ENCODE measurements at places on chromosomes 2 and 18.

- H3K27ac ChIP-seq, result no peak overlapping the region
- no peak overlapping the region for H3K4me3 ChIP-seq
- H3K36me3 ChIP-seq, result no peaks in the 10 kb centered on the region
- peaks cover 2% of the 10 kb centered on the region for H3K27me3 ChIP-seq
Observed at GRCh38 chr2:137910641-137911040, 53.6 kb upstream of the HNMT start.

DNA sequence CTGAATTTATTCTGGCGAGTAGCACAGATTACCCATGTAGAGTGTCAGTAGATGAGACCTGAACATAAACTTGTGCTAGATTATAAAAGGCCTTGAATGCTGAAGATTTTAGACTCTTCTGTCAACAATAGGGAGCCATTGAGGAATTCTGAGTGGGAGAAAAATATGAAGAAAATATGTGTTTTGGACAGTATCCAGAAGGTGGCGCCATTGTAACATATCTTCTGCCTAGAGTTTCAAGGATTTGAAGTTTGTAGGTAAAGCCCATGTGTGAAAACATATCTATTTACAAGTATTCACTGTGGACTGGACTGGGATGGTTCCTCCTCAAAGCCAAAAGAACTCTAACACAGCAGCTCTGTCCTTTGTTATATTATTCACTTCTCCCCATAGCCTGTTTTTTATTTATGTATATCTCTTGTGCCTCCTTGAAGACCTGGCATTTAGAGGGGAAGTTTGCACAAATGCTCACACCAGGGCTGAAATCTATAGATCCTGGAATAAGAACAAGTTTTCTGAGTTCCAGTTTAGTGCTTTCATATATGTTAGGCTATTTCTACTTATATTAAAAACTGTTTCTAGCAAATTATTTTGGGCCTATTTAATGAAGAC lies 124.9 kb downstream of the RDH14 start:
- no peak for DNase-seq
- no peaks in the 10 kb centered on the region for H3K4me1 ChIP-seq
- H3K36me3 ChIP-seq, result no peaks in the 10 kb centered on the region
- H3K27me3 ChIP-seq, result peaks cover 3% of the 10 kb centered on the region
- H3K4me3 ChIP-seq, result no peak overlapping the region

DNA sequence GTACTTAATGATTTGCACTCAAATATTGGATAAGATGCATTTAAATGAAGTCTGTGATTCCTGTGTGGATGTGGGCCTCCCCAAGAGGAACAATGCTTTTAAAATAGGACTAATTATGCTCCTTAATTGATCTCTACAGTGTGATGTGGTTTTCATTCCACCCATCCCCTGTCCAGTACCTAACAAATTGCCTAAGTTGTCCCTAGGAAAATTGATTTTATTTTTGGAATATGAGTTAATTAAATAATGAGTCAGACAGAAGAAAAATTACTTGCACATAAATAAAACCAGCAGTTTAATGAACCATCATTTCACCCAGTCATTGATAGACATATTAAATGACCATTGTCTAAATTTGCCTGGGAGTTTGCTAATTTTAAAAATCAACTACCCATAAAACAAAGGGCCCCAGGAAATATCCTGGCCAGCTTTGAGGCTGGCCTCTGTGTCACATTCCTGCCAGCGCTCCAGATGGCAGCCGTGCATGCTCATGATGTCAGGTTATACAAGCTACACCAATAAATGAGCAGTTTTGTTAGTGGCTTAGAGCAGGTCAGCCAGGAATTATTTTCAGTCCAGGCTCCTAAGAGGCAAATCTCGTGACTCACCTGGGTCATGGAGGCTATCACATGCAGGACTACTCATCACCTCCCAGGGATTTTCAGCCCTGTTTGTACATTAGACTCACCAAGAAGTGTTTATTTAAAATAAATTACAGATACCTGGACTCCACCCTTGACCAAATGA lies 31.9 kb downstream of the ABHD3 start:
- no peaks in the 10 kb centered on the region for H3K27me3 ChIP-seq
- DNase-seq, result no peak
- peaks cover 15% of the 10 kb centered on the region for H3K36me3 ChIP-seq

DNA sequence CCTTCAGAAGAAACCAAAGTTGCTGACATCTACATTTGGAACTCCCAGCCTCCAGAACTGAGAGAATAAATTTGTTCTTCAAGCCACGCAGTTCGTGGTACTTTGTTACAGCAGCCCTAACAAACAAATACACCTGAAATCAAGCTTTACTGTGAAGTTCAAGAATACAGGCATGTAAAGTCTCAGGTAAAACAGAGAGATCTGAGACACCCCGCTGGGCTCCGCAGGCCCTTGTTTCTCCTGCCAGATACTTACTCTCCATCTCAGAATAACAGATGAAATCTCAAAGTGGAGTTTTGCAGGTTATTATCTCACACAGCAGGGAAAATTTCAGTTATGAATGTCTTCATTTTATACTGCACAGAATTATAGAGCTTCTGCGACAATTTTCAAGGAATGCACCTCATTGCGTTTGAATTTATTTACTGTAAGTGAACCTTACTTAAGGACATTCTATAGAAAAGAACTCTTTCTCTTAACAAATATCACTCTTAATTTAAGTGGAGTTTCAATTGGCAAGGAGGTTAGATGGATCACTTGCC lies 492.4 kb upstream of the LRATD1 start:
- no peak for DNase-seq
- H3K27me3 ChIP-seq, result no peaks in the 10 kb centered on the region
- no peak overlapping the region for H3K27ac ChIP-seq
- H3K4me3 ChIP-seq, result no peak overlapping the region
- no peaks in the 10 kb centered on the region for H3K4me1 ChIP-seq

- H3K36me3 ChIP-seq, result no peaks in the 10 kb centered on the region
- H3K4me1 ChIP-seq, result no peaks in the 10 kb centered on the region
- no peaks in the 10 kb centered on the region for H3K27me3 ChIP-seq
Observed at GRCh38 chr2:118994172-118994700, 52.2 kb downstream of the MARCO start.

GRCh38 chr2:170576296-170576695 lies 138.8 kb upstream of the SP5 start:
- H3K27me3 ChIP-seq, result peaks cover 13% of the 10 kb centered on the region
- no peak overlapping the region for H3K4me3 ChIP-seq
- DNase-seq, result no peak
- H3K36me3 ChIP-seq, result no peaks in the 10 kb centered on the region
- no peak overlapping the region for H3K27ac ChIP-seq

- no peaks in the 10 kb centered on the region for H3K27me3 ChIP-seq
- no peaks in the 10 kb centered on the region for H3K4me1 ChIP-seq
- no peaks in the 10 kb centered on the region for H3K36me3 ChIP-seq
Observed at GRCh38 chr2:13917958-13918357, 714.6 kb upstream of the LRATD1 start.

- no peak overlapping the region for H3K27ac ChIP-seq
- H3K4me3 ChIP-seq, result no peak overlapping the region
- no peaks in the 10 kb centered on the region for H3K4me1 ChIP-seq
- no peak for DNase-seq
- peaks cover 32% of the 10 kb centered on the region for H3K27me3 ChIP-seq
- no peaks in the 10 kb centered on the region for H3K36me3 ChIP-seq
Observed at GRCh38 chr2:8617048-8617447, 64.8 kb upstream of the ID2 start.

DNA sequence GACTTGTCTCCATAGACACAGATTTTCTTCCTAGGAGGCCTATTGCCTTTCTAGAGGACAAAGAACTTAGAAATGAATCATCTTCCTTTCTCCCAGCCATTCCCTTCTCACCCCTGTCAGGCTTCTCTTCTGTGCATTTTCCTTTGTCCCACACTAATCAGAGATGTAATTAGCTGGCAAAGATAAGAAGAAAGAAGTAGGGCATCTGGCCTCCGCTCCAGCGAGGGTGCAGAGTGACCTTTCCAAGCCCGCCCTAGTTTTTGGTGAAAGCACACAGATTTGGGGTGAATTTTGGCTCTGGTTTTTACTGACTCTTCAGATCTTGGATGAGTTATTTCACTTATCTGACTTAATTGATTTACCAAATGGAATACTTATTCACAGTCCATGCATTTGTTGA lies 626.5 kb downstream of the ZEB2 start:
- no peak overlapping the region for H3K27ac ChIP-seq
- no peaks in the 10 kb centered on the region for H3K36me3 ChIP-seq
- H3K27me3 ChIP-seq, result peaks cover 3% of the 10 kb centered on the region
- no peaks in the 10 kb centered on the region for H3K4me1 ChIP-seq
- H3K4me3 ChIP-seq, result no peak overlapping the region
- no peak for DNase-seq

DNA sequence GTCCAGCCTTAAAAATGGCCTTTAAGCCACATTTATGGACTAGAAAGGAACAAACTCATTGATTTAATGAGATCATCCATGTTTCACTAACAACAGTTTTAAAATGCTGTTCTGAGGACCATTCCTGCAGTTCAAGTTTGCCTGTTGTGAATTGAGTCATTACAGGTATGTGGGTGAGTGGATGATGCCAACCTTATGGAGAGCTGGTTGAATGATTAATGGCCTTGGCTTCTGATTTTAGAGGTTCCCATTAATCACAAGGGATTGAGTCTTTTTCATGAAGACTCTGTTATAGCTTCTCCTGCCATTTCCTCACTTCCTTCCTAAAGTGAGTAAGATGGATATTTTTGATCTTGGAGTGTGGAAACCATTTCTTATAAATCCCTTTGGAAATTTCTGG lies 459.8 kb upstream of the SLC14A2 start:
- peaks cover 7% of the 10 kb centered on the region for H3K27me3 ChIP-seq

GRCh38 chr2:35538796-35539195 lies 816.8 kb upstream of the CRIM1 start:
- no peaks in the 10 kb centered on the region for H3K36me3 ChIP-seq
- H3K27ac ChIP-seq, result no peak overlapping the region
- no peaks in the 10 kb centered on the region for H3K4me1 ChIP-seq
- H3K4me3 ChIP-seq, result no peak overlapping the region

DNA sequence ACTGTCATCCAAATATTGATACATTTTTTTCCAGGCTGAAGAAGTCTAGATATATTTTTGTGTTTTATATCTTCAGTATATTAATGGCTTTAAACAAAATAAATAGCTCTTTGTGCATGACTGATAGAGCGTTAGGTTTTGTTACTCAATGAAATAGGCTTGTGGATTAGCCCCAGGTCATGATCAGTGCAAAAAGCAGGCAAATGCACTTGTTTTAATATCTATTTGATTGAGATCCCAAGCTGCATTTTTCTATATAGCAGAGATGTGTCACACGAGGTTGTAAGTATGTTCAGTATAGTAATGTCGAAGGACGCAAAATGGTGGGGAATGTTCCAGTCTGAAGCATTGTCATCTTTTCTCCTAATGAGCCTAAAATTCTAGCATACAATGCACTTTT lies 198.5 kb downstream of the ZNF407 start:
- H3K27me3 ChIP-seq, result no peaks in the 10 kb centered on the region
- no peak overlapping the region for H3K4me3 ChIP-seq
- no peak overlapping the region for H3K27ac ChIP-seq
- no peak for DNase-seq
- H3K4me1 ChIP-seq, result peaks cover 18% of the 10 kb centered on the region
- no peaks in the 10 kb centered on the region for H3K36me3 ChIP-seq

DNA sequence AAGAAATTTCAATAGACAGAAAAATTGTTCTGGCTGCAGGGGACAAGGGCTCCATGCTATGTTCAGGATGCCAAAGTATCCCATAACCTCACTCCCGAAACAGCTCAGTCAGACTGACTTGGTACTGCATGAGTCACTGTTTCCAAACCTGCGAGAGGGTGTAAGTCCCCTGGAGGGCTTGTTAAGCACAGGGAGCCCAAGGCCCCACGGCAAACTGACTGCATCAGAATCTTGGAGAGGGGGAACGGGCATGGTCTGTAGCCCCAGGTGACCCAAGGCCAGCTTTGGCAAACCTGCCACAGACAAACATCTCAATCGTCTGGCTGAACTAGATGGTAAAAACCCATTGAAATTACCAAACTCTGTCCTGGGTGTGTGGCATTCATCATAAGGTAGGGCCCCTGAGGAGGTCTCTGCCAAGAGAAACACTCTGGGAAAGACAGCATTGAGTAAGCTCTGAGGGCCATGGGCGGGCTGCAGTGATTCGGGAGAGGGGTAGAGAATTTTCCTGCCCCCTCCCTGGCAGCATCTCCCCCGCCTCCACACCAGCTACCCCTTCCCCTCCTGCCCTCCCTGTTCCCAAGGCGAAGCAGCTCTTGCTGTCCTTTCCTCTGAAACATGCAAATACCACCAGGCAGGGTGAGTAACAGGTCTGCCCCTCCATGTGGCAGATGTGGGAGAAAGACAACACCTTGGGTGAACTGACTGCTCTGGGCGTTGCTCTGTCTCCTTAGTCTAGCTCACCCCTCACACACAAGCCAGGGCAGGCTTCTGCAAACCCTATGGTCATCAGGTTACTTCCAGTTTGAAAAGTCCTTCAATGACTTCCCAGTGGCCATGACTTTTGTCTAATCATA lies 274.7 kb upstream of the SIX2 start:
- no peaks in the 10 kb centered on the region for H3K36me3 ChIP-seq
- no peak overlapping the region for H3K27ac ChIP-seq
- H3K4me1 ChIP-seq, result no peaks in the 10 kb centered on the region
- H3K27me3 ChIP-seq, result peaks cover 5% of the 10 kb centered on the region

- H3K27me3 ChIP-seq, result peaks cover 1% of the 10 kb centered on the region
- peaks cover 11% of the 10 kb centered on the region for H3K4me1 ChIP-seq
- H3K36me3 ChIP-seq, result no peaks in the 10 kb centered on the region
- no peak overlapping the region for H3K4me3 ChIP-seq
- peak; percentile 31 for DNase-seq
- H3K27ac ChIP-seq, result no peak overlapping the region
Observed at GRCh38 chr2:128623776-128624761, 305.4 kb upstream of the HS6ST1 start.

DNA sequence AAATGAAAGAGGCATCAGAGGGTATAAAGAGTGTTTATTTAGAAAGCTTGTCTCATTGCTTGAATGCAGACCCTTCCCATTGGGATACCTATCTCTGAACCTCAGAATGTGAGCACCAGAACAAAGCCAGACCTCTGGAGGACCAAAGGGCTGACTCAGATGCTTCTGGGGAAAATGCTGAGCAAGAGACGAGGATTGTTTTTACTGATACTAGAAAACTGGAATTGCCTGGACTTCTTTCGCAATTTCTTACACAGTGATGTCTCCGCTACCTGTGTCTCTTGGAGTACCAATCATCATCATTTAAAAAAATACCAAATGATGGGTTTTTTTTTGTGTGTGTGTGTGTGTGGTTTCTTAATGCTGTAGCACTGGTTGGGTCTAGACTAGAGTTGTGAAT lies 55.6 kb upstream of the CCDC85A start:
- no peaks in the 10 kb centered on the region for H3K27me3 ChIP-seq
- DNase-seq, result no peak
- no peak overlapping the region for H3K4me3 ChIP-seq
- no peak overlapping the region for H3K27ac ChIP-seq
- no peaks in the 10 kb centered on the region for H3K36me3 ChIP-seq

All from activated CD4-positive, alpha-beta memory T cell treated with anti-CD3 and anti-CD28 coated beads, Interleukin-2, amount 10 ng/mL, durations not matched to agents 7 days and 5 days (primary cell).